ENCODE measurements at places on chromosomes 6 and 20. TPM values are rescaled to one million over a fixed set of nuclear protein-coding genes. Genes with fewer than 3 reads are reported as not detected.

GSTA2 gene
- not detected for total RNA-seq

EEF1A2 gene
- 1.9 TPM for total RNA-seq

- DNase-seq, result no peak
Observed at GRCh38 chr6:125188037-125188436, 34.5 kb downstream of the TPD52L1 start.

GRCh38 chr6:42280966-42281533, 63.4 kb upstream of the MRPS10 start:
- DNase-seq, result peak; percentile 83

- no peak for DNase-seq
Observed at GRCh38 chr6:113978084-113978675, 7.2 kb upstream of the HDAC2 start.

- peak; percentile 37 for DNase-seq
Observed at GRCh38 chr6:79296211-79296610, 61.7 kb upstream of the HMGN3 start.

GRCh38 chr6:164825386-164825785, 484.0 kb downstream of the C6orf118 start:
- DNase-seq, result peak; percentile 31

GRCh38 chr20:53304146-53304545, 289.5 kb downstream of the ZNF217 start:
- DNase-seq, result no peak

DNA sequence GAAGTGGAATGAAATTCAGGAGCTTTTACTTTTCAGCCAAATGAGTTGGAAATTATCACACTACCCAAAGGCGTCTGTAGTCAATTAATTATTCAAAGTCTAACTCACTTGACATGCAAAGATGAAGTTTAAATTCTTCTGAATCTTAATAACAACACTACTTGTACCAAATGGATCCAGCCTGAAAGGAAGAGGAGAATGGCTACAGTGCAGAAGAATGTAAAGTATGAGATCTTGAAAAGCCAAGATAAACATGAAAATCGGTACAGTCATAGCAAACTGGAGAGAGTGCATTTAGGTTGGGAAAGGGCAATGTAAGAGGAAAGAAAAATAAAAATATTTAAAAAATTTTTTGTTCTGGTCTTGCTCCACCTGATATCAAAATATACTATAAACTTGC, 195.5 kb downstream of the SIM1 start:
- peak; percentile 53 for DNase-seq

DNA sequence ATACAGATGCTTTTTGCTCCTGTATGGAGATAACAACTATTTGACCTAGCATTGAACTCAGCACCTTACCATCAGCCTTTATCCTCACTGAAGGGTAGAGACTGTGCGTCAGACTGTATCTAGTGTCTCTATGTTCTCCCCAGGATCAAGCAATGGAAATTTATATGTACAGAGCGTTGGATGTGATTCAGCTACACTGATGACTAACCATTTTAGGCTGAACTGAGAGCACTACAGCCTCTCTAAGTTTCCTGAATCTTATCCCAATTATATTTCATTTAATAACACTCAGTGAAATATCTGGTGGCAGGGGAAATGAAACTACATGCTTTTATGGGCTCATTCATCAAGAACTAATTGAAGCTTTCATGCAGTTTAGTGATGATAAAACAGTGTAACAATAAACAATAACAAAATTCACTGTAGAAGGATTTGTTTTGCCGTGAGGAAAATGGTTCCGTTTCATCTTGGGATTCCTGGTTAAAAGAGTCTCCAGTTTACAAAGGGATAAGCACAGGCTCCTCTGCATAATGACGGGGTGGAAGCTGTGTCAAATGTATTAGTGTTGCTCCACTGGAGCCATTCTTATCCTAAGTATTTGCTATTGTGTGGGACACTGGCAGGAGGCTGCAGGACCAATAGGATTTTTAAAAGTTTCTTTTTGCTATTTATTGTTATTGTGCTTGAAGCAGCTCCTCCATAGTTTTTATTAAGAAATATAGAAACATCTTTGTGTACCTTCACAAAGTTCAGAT, 567.6 kb upstream of the MMS22L start:
- DNase-seq, result peak; percentile 46

Data from bronchial epithelial cell (primary cell).